ENCODE measurements at places on chromosomes 5 and 9.

DNA sequence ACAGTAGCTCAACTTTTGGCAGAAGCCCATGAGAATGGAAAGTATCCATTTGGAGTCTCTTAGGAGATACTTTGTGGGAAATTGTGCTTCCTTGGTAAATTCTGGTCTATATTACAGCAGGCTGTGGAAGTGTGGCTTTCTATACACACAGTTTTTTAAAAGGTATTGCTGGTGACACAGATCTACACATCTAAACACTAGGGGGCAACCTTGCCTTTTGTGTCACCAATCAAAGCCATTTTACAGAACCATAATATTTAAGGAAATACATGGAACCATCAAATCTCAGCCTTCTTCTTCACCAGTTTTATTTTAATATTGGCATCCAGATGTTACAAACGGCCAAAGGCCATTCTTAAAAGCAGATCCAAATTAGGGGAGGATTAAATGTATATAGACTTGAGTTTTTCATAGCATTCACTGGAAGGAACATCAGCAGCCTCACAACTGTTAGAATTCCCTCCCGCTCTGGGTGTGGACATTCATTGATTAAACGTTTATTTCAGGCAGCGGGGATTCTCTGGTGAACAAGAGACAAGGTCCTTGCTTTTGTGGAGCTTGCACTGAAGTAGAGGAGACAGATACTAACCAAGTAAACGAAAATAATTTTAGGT, 132.4 kb upstream of the EPB41L4A start:
- peak; percentile 47 for DNase-seq

DNA sequence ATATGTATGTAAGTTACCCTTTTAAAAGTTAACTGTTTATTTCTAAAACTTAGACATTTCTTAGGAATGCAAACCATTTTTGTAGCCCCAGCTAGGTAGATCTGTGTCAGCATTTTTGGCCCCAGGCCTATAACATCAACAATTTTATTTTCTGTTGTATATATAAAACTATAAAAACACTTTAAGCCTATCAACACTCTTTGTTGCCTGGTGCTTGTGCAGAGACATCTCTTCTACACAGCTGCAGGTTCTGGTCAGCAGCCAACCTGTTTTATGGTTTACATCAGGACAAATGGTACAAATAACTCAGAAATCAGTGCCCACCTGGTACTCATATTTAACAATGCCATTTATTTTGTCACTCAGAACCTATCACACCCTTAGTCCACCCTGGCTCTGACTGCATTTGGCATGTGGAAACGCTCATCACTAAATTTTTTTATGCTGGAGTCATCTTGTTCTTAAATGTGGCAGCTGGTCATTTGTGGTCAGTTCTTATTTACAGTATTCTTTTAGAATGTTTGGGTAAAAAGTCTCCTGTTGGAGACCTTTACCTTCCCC, 173.4 kb downstream of the DNAH5 start:
- no peak for DNase-seq

DNA sequence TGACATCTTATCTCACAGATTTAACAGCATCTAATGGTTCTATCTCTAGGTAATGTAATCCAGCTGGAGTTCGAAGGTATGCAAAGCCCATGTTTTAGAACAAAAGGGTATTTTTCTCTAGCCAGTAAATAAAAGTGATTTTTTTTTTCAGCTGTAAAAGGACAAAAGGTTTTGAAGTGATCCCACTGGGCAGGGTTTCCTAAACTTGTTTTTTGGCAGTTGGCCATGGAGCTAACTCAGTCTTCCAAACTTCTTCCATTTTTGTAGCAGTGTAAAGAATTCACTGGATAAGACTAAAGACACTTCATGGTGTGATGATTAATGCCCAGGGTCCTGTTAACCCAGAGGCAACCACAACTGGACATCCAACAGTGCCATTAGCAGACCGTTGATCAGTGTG, 63.8 kb downstream of the TMEM252 start:
- DNase-seq, result no peak

DNA sequence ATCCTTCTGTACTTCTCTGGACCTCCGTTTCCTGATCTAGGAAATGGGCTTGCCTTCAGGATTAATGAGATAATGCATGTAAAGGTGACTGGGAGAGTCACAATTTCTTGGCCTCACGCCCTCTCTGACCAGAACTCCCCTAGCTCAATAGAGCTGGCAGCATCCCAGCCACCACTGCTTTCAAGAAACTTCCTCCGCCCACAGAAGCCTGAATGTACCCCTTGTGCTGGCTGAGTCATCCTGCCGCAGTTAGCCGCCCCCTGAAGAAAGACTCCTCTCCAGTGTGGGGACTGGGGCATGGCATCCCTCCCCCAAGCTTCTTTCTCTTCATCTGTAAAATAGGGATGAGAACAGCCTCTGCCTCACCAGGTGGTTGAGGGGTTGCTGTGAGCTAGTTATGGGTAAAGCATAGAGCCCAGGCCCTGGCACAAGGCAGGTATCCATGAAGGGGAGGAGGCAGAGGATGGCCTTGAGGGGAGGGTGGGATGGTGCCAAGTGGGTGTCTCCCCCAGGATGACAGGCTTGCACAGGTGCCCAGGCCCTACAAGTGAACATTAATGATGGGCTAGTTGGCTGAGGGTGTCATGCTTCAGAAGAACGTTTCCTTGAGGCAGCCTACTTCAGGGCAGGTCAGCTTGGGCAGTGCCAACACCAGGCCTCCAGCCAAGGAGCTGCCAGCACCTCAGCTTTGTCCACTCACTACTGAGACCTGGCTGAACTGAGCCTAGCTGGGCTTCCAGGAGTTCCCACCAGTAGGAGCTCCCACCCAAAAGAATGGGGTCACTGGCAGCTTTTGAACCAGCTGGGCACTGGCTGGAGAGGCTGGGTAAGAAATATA, 3.4 kb downstream of the PDLIM4 start:
- DNase-seq, result peak; percentile 49

- no peak for DNase-seq
Observed at GRCh38 chr9:136244122-136244968, 1.3 kb downstream of the QSOX2 start.

GRCh38 chr5:57432876-57433275, 49.7 kb downstream of the ACTBL2 start:
- no peak for DNase-seq

GRCh38 chr9:36959681-36960574, 74.1 kb downstream of the PAX5 start:
- DNase-seq, result peak; percentile 27

DNA sequence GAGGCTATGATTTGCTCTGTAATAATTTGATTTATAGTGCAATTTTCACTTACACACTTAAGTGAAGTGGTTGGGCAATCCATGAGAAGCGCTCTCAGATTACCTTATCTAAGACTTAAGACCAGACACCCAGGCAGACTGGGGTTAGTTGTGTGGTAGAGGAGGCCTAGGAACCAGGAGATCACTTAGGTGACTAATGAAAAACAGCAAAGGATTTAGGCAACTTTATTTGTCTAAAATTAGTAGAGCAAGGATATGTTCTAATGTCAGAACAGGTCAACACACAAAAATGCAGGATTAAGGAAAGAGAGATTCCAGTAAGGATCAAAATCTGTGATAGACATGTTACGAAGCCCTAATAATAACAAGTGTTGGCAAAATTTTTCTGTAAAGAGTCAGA, 913.8 kb downstream of the TLE1 start:
- DNase-seq, result no peak

- DNase-seq, result peak; percentile 49
Observed at GRCh38 chr9:135906291-135907005, 898 bp downstream of the CAMSAP1 start.

DNA sequence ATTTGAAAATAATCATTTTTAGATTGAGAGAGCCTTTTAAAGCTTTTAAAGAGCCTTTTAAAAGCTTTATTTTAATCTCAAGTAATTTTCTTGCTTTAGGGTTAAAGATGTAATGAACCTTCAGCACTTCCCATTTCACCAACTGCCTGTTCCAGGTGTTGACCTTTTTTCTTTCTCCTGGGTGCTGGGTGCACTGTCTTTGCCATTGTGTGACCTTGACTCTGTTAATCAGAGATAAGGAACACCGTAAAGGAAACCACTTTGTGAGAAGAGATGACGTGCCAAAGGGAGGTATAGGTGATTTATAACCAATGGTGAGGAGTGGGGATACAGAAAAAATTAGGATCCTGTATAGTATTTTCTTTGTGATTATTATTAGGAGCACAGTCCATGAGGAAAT, 68.2 kb downstream of the NAA35 start:
- DNase-seq, result no peak

- no peak for DNase-seq
Observed at GRCh38 chr5:112320408-112320807, 98.7 kb downstream of the EPB41L4A start.

GRCh38 chr5:170630226-170630625, 126.4 kb downstream of the KCNIP1 start:
- DNase-seq, result no peak

- DNase-seq, result no peak
Observed at GRCh38 chr9:95086564-95086955, 230.9 kb downstream of the FANCC start.

DNA sequence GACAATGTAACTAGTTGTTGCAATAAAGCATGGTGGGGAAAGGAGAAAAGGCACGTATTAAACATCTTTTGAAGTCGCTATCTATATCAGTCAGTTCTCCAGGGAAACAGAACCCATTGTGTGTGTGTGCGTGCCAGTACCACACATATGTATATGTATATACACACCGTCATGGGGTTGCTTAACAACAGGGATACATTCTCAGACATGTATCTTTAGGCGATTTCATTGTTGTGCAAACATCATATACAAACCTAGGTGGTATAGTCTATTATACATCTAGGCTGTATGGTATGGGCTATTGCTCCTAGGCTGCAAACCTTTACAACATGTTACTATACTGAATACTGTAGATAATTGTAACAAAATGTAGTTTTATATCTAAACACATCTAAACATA, 2.3 kb downstream of the CDKN2B-AS1 start:
- no peak for DNase-seq

- DNase-seq, result no peak
Observed at GRCh38 chr9:3980771-3981170, 319.1 kb downstream of the GLIS3 start.

GRCh38 chr5:86101966-86102365, 515.8 kb upstream of the COX7C start:
- DNase-seq, result no peak

DNA sequence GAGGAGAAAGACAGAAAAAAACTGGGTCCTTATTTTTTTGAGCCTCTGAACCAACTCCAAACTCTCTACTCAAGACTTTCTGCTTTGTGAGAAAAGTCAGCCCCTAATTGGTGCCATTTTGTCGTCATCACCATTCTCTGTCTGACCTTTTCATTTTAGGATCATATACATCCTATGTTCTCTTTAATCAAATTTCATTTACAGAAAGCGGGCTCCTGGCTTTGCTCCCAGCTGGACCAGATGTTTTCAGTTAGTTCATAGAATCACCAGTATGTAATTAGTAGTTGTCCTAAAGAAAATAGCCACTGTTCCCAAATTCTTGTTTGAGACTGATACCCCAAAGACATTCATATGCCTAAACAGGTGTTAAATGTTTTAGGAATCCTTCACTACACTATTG, 28.6 kb upstream of the SLCO4C1 start:
- no peak for DNase-seq

DNA sequence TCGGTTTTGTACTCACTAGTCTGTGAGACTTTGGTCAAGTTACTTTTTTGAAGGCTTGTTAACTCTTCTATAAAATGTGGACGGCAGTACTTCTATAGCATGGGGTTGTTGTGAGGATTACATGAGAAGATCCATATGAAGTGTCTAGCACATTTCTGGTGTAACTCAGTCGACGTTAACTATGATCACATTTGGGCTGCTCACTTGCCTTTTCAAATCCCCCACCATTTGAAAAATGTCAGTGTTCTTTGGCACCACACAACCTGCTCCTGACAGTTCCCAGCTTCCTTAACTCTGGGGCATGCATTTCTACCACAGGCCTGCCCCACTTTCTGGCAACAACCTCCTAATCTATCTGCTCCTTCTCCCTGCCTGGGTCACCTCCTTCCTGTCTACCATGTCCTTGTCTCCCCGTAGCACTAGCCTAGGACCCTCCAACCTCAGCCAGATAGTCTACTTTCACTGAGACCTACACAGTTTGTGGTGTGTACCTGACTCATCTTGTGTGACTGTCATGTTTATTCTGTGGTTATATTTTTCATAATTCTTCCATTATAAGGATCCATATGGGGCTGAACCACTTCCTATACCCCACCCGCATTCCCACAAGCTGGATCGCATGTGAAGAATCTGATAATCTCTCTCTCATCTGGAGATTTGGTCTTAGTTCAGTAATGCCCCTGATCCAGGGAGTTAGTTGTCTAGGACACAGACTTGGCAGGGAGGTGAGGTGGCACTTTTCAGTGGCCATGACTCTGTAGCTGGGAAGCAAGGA, 30.2 kb upstream of the BASP1 start:
- DNase-seq, result no peak

GRCh38 chr9:99595796-99596195, 225.9 kb upstream of the NR4A3 start:
- DNase-seq, result no peak

DNA sequence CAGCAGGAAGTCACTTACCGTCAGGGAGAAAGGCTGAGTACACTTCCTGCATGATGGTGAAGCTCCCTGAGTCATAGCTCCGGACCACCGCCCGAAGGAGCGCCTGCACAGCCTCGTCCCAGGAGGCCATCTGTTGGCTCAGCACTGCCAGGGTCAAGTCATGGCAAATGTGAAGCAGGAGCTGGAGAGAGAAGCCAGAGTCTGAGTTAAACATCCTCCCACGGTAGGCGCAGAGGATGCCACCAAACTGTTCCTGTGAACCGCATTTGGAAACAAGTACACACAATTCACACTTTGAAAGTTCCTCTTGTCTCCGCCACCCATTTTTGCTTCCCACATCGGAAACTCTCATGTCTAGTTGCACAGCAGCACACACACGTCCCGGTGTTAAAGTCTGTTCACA, 33.9 kb downstream of the CNOT8 start:
- DNase-seq, result no peak

GRCh38 chr5:54457094-54457862, 1.8 kb downstream of the HSPB3 start:
- peak; percentile 60 for DNase-seq

GRCh38 chr9:5910413-5911057, 19.8 kb downstream of the MLANA start:
- DNase-seq, result no peak
